Right ventricle myocardium inferior (tissue), 1 donor: ENCODE measurements at places on chromosomes 1 and 21. TPM values are rescaled to one million over a fixed set of nuclear protein-coding genes. Genes with fewer than 3 reads are reported as not detected.

The TCP10L gene
- 2.6 TPM for total RNA-seq

The CA6 gene
- 0.19 TPM for total RNA-seq

The SELENON gene
- total RNA-seq: 45.7 TPM

DNA sequence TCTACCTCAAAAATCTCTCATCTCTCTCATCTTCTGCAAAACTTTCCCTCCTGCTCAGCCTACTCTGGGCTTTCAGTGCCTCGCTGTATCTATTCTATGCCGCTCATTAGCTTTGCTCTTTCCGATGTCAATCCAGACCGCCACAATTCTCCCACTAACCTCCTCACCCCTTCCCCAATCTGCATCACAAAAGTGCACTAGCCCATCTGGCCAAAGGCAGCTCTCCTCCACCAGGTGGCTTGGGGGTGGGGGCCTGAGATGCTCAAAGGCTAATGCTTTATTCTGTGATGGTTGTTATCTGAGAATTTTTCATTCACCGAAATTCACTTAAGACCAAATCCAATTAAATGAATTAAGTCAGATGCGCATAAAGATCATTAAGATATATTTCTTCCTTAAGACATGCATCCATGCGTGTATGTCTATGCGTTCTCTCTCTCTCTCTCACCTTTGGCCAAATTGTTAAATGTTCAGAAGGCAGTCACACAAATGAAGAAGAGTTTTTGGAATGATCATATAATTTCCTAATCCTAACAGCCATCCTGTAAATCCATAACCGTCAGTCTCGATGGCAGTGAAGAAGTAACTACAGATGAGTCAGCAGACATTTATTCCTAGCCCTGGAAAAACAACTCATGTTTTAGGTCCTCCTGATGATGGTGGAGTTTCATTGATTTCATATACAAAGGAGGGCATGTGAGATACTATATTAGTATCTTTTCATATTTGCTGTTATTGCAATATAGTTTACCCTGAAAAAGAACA is 111.3 kb downstream of the C1orf21 start:
- no peak for DNase-seq

- DNase-seq: no peak
Observed at GRCh38 chr1:229753764-229754551, 127.9 kb downstream of the URB2 start.
